ENCODE measurements at places on chromosomes 2 and 18. TPM values are rescaled to one million over a fixed set of nuclear protein-coding genes. Genes with fewer than 3 reads are reported as not detected.

DNA sequence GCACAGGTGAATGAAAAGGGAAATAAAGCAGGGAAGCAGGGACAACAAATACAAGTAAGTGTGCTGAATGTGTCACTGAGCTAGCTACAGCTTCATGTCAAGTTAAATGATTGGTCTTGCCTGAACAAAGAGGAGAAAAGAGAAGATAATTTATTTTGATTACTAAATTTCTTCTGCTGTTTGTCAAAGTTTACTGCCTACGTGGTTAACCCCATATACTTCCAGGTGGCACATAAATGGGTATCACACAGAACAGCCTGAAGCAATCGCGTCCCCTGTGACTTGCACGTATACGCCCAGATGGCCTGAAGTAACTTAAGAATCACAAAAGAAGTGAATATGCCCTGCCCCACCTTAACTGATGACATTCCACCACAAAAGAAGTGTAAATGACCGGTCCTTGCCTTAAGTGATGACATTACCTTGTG lies 434.2 kb downstream of the LRRTM4 start:
- H3K4me3 ChIP-seq, result no peak overlapping the region
- H3K4me1 ChIP-seq, result no peaks in the 10 kb centered on the region
- DNase-seq, result no peak
- peaks cover 10% of the 10 kb centered on the region for H3K27me3 ChIP-seq

- H3K27ac ChIP-seq, result no peak overlapping the region
- H3K27me3 ChIP-seq, result peaks cover 4% of the 10 kb centered on the region
- H3K36me3 ChIP-seq, result peaks cover 4% of the 10 kb centered on the region
- peaks cover 3% of the 10 kb centered on the region for H3K4me1 ChIP-seq
- DNase-seq, result no peak
- H3K4me3 ChIP-seq, result no peak overlapping the region
Observed at GRCh38 chr18:35430721-35431373, 53.7 kb upstream of the ZNF396 start.

DNA sequence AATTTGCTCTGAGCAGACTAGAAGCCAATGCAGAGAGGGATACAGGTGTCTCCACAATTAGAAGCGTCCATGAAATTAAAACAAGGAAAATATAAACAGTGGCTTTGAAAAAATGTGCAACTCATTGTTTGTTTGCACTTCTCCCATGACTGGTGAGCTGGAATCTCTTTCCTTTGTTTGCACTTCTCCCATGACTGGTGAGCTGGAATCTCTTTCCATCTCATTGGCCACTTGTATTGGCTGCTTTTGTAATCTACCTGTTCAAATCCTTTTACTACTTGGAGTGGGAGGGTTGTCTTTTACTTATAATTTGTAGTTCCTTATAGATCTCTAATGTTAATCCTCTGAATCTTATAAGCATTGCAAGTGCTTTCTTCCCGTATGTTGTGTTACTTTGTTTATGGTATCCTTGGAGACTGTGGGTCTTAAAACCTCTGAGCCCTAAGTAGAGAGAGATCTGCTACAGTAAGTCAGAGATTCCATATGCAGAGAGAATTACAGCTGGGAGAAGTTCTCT lies 94.1 kb downstream of the RTN4 start:
- H3K4me3 ChIP-seq, result no peak overlapping the region
- no peak overlapping the region for H3K27ac ChIP-seq
- peaks cover 2% of the 10 kb centered on the region for H3K36me3 ChIP-seq
- H3K27me3 ChIP-seq, result no peaks in the 10 kb centered on the region
- no peak for DNase-seq
- peaks cover 3% of the 10 kb centered on the region for H3K4me1 ChIP-seq

GRCh38 chr18:3916082-3916481 lies 466.1 kb downstream of the TGIF1 start:
- no peak overlapping the region for H3K27ac ChIP-seq
- DNase-seq, result no peak
- no peaks in the 10 kb centered on the region for H3K27me3 ChIP-seq

The AKAIN1 gene
- not detected for total RNA-seq

DNA sequence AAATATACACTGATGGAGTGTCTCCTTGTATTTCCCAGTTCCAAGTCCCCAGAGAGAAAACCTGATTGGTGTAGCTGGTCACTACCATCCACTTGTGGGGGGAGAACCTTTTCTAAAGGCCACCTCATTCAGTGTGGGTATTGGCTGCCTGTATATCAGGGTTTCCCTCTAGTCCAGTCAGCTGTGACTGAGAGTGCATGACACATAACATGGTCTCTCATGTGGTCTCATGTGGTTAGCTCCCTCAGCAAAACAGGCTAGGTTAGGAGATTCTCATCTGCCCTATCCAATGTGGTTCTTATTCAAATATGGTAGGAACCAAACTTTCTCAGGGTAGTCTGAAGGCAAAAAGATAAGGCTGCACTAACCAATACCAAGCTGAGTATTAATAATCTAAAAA lies 4.1 kb upstream of the GORASP2 start:
- DNase-seq, result no peak
- peaks cover 14% of the 10 kb centered on the region for H3K4me1 ChIP-seq
- H3K27me3 ChIP-seq, result no peaks in the 10 kb centered on the region
- peaks cover 3% of the 10 kb centered on the region for H3K36me3 ChIP-seq
- no peak overlapping the region for H3K27ac ChIP-seq
- H3K4me3 ChIP-seq, result no peak overlapping the region

GRCh38 chr2:36663851-36664695 lies 32.4 kb upstream of the VIT start:
- no peaks in the 10 kb centered on the region for H3K36me3 ChIP-seq
- H3K4me1 ChIP-seq, result no peaks in the 10 kb centered on the region
- DNase-seq, result no peak
- no peaks in the 10 kb centered on the region for H3K27me3 ChIP-seq
- H3K4me3 ChIP-seq, result no peak overlapping the region
- no peak overlapping the region for H3K27ac ChIP-seq

The MEP1B gene
- total RNA-seq, result not detected

DNA sequence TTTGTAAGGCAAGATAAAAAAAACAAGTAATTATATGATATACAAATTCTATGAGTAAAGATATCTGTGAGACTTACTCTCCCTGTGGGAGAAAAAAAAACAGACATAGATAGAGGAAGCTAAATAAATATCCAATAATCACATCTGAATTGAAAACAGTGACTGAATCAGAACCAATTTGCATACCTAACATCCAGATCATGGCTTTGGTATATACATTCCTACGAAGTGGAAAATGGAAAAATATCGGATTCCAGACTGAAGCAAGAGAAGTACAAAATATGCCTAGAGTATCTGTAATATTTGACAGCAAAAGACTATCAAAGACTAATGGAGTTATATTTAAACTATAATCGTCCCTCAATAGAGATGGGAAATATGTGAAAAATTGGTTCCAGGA lies 1108.1 kb upstream of the CHAC2 start:
- H3K4me1 ChIP-seq, result no peaks in the 10 kb centered on the region
- no peak overlapping the region for H3K4me3 ChIP-seq
- no peak for DNase-seq
- H3K27me3 ChIP-seq, result no peaks in the 10 kb centered on the region
- no peaks in the 10 kb centered on the region for H3K36me3 ChIP-seq

DNA sequence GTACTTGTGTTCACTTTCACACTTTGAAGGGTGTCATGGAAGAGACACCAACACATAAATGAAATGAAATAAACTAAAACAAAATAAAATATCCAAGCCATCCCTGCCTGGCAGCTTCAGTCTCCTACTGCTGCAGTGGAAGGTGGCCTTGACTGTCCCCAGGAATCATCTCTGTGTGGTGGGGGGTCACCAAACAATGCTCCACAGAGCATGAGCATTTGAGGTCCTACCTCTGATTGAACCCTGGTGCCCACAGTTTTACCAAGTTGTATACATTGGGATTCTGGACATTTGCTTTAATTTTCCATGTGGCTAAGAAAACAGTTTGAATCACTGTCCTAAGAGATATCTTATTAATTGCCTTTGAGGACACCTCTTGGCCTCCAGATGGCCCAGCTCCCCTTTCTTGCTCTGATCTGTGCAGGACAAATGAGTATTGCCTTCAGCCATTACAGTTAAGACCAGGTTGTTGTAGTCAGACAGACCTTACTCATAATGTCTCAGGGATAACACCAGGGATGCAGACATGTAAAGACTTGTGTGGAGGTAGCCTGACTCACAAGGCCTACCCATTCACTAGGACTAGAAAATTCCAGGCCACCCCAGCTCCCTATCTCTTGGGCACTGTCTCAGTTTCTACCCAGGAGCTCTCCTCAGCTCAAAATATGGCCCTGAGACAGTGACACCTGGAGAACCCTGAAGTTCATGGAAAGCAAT lies 195.0 kb downstream of the MYCN start:
- H3K27ac ChIP-seq, result no peak overlapping the region
- no peak overlapping the region for H3K4me3 ChIP-seq
- no peaks in the 10 kb centered on the region for H3K4me1 ChIP-seq
- no peaks in the 10 kb centered on the region for H3K36me3 ChIP-seq
- DNase-seq, result no peak

DNA sequence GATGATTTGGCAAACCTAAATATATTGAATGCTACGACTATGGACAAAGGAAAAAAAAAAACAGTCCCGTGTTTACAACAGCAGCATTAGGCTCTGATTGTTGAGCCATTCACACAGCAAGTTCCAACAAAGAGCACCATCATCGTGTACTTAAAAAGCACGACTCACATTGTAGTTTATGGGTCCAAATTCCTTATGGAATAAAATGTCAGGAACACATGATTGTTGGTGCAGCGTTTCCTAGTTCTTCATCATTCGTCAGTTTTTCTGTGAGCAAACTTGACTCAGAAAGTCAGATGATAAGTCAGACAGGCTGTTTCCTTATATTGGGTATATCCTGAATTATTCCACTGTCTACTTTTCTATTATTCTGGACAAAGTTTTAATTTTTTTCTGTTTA lies 10.0 kb upstream of the KIDINS220 start:
- no peak overlapping the region for H3K27ac ChIP-seq
- DNase-seq, result no peak
- H3K4me3 ChIP-seq, result no peak overlapping the region

- no peak overlapping the region for H3K4me3 ChIP-seq
- no peak for DNase-seq
- H3K27me3 ChIP-seq, result peaks cover 16% of the 10 kb centered on the region
- H3K27ac ChIP-seq, result no peak overlapping the region
- no peaks in the 10 kb centered on the region for H3K36me3 ChIP-seq
- no peaks in the 10 kb centered on the region for H3K4me1 ChIP-seq
Observed at GRCh38 chr18:47284721-47285395, 33.4 kb upstream of the SKOR2 start.

The ITPRIPL1 gene
- total RNA-seq, result 35.9 TPM

DNA sequence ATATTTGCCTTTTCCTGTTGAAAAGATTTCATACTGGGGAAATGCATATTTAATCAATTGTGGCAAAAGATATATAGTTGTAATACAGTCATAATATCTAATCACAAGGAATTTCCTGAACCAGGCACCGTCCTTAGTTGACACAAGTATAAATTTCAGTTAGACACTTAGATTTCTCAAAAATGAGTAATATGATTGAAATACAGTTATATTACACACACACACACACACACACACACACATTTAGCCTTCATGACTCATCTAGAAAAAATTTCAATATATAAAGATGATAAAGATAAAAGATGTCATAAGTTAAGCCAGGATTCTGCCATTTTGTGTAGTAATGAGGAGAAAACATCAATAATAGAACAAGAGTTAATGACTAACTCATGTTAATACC lies 258.4 kb upstream of the ZNF804A start:
- H3K4me1 ChIP-seq, result no peaks in the 10 kb centered on the region
- H3K4me3 ChIP-seq, result no peak overlapping the region
- H3K27ac ChIP-seq, result no peak overlapping the region
- H3K36me3 ChIP-seq, result no peaks in the 10 kb centered on the region

DNA sequence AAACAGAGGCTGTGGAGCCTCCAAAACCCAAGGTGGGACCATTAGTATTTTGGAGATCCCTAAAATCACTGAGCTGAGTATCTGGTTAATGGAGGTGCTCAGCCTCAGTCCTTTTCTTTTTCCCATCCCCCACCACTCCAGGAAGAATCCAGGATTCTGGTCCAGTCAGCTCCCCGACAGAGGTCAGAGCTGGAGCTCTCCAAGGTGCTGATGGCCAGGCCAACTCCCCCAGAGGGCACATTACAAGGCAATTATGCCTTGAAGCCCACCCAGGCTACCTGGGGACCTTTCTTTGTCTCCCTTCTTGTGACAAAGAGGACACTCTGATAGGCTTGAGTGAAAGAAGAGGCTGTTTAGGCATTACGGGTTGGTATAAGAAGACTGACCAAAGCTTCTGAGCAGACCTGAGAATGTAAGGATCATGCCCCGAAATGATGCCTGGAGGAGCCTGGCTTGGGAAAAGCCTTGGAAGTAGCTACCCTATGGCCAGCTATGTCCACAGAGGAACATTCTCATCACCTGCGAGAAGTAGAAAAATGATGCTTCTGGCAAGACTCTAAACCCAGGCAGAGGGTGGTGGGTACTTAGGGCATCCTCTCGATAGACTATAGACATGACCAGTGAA lies 102.5 kb upstream of the LDAH start:
- H3K36me3 ChIP-seq, result no peaks in the 10 kb centered on the region
- no peak overlapping the region for H3K4me3 ChIP-seq
- no peak for DNase-seq
- no peak overlapping the region for H3K27ac ChIP-seq
- H3K27me3 ChIP-seq, result peaks cover 2% of the 10 kb centered on the region
- no peaks in the 10 kb centered on the region for H3K4me1 ChIP-seq

DNA sequence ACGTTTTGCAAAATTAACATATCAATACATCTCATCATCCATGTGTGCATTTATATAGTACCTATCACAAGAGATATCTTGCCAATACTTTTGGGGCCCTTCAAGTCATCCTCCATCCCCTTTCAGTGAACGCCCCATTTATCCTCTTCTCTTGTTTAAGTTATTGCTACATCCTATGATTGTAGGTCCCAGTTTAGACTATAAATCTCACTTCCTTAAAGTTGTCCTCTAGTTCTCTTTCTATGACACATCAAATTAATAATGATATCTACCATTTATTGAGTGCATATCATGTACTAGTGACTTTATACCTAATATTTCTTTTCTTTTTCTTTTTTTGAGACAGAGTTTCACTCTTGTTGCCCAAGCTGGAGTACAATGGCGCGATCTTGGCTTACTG lies 28.8 kb upstream of the FBXO11 start:
- H3K27me3 ChIP-seq, result peaks cover 5% of the 10 kb centered on the region
- no peak overlapping the region for H3K27ac ChIP-seq
- no peaks in the 10 kb centered on the region for H3K36me3 ChIP-seq

The FHOD3 gene
- not detected for total RNA-seq

DNA sequence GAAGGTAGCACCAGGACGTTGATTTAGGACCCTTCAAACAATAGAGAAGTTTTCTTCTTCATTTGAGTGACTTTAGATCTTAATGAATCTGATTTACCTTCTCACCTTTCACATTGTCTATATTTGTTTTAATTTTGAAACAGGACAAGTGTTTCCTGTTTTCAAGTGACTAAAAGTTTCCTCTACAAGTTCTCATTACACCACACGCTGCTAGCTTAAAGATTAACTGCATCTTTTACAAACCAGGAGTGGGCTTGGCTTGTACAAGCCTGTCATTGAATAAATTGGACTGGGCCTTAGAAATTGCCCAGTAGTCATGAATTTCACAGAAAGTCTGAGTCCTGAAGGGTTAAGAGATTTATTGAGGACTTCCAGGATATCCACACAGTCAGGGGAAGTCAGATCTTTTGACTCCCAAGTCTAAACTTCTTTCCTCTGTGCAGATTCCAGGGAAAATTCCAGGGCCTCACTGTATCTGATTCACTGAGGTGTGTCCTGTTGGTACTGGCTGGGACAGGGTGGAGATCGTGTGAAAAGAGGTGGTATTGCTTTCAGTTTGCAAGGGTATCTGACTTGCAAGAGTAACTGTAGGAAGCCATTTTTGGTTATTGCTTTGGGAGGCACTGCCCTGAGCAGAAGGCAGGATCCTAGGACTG lies 3.4 kb downstream of the SGPP2 start:
- H3K4me1 ChIP-seq, result peaks cover 10% of the 10 kb centered on the region
- no peaks in the 10 kb centered on the region for H3K36me3 ChIP-seq
- no peak for DNase-seq
- peaks cover 34% of the 10 kb centered on the region for H3K27me3 ChIP-seq
- H3K27ac ChIP-seq, result no peak overlapping the region
